AG08396 (cell line): ENCODE measurements at places on chromosomes 5 and 9.

DNA sequence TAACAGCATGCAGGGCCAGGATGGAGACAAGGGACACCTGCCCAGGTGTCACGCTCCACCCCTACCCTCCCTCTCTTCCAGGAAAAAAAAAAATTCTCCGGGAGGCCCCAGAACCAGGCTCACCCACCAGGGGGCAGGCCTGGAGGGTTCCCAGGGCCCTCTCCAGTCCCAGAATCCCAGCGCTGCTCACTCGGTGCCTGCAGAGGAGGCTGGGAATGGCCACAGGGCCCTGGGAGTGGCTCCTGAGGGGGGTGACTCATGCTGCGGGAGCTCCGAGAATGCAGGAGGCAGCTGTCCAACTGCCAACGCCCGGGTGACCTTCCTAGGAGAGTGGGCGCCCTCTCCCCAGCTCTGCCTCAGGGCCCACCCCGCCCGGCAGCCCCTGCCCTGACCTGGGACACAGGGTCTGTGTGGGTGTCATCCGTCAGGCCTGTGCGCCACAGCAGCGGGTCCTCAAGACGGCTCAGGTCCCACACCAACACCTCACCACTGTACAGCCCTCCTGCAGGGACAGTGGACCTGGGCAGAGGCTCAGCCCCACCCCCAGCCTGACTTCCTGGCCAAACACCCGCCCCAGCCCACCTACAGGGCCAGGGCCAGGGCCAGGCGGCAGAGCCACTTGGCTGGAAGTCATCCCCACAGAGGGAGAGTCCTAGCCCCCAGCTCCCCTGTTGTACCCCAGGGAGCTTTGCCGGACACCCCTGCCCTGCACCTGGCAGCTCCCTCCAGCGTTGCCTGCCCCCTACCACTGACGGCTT lies 21.2 kb downstream of the DYNC2I2 start:
- peak; percentile 97 for DNase-seq

GRCh38 chr5:148951612-148952011 lies 111.2 kb downstream of the SH3TC2 start:
- no peak for DNase-seq

GRCh38 chr5:74205767-74206578 lies 434.6 kb downstream of the ENC1 start:
- no peak for DNase-seq

- DNase-seq = no peak
Measured at GRCh38 chr5:81171769-81172168, 61.4 kb upstream of the CKMT2 start.

GRCh38 chr5:74409712-74410111 lies 230.8 kb downstream of the ENC1 start:
- no peak for DNase-seq

DNA sequence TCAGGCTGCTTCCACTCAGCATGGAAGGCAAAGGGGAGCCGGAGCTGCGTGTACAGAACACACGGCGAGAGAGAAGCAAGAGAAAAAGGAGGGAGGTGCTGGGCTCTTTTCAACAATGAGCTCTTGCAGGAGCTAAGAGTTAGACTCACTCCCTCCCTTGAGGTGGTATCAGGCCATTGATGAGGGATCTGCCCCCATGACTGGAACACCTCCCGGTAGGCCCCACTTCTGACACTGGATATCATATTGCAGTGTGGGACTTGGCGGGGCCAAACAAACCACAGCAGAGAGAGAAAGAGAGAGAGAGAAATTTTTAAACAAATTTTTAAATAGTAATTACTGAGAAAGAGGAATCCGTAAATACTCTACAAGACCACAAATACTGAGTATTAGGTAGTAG lies 182.2 kb downstream of the TRIO start:
- DNase-seq = no peak

DNA sequence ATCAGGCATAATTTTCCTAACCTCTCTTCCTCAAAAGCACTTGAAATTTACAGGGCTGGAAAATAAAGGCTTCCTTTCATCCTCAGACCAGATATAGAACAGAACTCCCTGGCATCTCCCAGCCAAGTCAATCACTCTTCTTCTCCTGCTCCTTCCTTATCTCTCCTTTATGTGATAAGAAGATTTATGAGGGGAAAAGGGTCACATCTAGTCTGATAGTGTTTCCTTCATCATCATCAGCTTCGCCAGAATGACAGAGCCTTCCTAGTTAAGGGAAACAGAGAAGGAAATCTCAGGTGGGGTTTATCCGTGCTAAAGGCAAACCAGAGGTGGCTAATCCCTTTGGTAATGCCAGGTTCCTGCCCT lies 36.2 kb downstream of the LIX1 start:
- no peak for DNase-seq

GRCh38 chr9:135339378-135339973 lies 140.1 kb upstream of the PPP1R26 start:
- no peak for DNase-seq

DNA sequence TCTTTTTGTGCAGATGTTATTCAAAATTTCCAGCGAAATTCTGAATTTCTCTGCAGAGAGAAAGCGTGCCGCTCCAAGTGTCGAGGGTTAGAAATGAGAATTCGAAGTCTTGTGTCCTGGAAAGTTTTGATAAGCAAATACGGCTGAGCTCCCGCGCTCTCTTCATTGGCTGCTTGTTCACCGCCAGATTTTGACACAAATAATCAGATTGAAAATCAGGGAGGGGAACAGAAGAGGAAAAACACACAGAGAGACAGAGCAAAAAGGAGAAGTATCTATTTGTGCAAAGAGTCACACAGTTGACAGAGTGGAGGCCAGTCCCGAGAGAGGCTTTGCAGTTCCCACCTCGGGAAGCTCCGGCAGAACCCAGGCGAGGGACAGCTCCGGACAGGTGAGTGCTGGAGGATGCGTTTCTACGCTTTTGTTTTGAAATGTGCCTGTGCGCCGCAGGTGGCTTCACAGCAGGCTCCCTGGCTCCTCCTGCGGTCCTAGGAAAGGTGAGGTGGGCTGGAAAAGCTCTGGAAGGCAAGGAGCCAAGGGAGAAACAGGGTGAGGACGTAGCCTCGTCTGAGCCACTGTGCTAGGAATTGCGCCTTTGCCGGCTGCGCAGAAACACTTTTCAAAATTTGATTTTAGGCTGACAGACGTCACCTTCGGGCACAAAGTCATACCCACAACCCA lies at the start of gene GFI1B:
GFI1B (plus strand) TSS at position 244 of the 681 bp plus-strand sequence. CDS start 7,985 bp downstream, outside the sequence.
- no peak for DNase-seq

GRCh38 chr5:5424736-5425135 lies 2.3 kb downstream of the ICE1 start:
- DNase-seq = no peak

DNA sequence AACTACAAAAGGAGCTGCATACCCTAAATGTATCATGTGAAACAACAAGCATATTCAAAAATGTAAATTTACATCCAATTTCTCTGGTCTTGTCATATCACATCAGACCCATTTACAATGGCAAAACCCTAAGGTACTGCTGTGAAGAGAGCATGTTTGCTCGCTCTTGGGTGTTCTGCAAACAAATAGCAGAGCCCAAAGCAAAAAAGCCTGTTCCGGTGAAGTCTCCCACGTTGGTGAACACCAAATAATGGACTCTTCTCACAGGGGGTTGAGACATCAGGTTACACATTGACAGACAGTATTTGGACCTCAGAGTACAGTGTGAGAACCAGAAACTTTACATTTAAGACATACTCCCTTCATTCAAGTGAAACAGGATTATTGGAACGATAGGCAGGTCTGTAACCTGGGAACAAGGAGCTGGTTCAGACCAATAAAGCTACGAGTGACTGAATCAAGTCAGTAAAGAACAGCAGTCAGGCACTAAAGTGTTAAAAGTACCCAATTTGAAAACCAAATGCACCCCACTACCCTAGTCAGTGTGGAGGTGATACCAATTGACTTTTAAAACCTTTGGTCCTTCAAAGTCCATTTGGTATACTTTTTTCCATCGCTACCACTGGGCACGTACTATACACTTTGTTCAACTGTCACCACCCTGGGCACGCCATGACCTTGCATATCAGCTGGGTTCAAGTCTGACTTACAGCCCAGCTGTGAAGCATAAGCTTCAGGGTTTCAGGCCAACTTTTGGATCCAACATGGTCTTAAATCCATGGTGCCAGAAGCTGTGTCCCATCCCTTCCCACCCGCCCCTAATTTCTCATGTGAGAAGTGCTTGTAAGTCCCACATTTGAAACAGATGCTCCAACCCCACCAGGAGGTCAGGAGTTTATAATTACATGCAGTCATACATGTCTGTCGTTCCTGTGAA lies 36.4 kb downstream of the ETF1 start:
- no peak for DNase-seq

GRCh38 chr9:96177005-96177718 lies 124.8 kb downstream of the HSD17B3 start:
- DNase-seq = no peak

GRCh38 chr9:127568971-127569885 lies 42.8 kb upstream of the STXBP1 start:
- DNase-seq = peak; percentile 96

DNA sequence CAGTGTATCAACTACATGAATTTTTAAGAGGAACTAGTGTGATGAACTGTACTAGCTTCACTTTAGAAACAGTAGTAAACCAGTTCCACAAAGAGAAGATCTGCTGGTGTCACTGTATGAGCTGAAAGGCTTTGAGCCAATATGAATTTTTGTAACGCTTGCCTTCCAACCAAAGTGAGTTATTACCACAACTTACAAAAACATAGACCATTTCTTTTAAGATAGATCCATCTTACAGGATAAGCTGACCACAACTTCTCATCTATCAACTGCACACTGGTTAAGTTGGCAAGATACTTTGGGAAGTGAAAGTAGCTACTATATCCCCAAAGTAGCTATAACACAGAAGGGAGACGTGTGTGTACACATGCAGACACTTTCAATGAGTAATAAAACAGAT lies 849.6 kb upstream of the DMAC1 start:
- DNase-seq = no peak

- no peak for DNase-seq
Measured at GRCh38 chr5:65244031-65244430, 237.7 kb downstream of the ADAMTS6 start.

DNA sequence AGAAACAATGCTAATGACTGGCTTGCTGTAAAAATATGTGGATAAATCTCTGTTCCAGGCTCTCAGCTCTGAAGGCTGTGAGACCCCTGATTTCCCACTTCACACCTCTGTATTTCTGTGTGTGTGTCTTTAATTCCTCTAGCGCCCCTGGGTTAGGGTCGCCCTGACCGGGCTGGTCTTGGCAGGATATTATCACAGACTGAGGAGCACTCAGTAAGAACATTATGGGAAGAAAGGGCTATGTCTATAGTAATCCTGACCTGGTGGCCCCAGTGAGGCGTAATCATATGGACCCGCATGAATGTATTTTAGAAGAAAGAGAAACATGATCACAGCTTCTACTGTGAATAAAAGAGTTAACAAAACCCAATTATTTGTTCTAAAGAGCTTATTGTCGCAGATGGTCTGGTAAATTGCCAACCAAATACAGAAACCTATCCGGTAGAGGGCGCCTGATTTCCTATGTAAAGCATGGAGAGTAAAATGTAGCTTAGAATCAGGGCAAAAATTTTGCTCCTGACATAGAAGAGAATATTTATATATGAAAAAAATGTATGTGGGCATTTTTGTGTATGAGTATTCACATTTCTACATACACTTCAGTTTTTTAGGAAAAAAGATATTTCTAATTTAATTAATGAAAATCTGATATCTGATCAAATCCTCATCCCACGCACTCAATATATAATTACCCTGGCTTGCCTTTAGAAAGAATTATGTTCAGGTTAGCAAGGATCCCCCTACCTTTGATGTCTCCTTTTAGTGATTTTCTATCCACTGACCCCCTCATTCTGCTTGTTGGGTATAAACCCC lies 5.8 kb upstream of the IFNA1 start:
- peak; percentile 20 for DNase-seq

DNA sequence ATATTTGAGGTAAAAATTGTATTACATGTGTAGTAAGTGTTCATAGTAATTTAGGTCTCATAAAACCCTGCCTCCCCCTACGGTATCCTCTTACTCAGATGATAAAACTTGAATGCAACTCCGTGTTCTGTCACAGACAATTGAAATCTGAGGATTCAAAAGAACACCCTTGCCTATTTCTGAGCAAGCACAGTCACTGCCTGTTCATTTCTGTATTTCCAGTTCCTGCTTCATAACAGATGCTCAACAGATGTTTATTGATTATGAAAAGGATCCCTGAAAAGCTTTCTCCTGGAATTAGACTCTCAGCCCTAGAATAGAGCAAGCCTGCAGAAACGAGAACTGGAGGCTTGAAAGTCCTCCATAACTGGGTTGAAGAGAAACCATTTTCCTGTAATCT lies 144.1 kb upstream of the SPEF2 start:
- no peak for DNase-seq

- peak; percentile 57 for DNase-seq
Measured at GRCh38 chr9:124218438-124218982, 39.2 kb upstream of the NEK6 start.

GRCh38 chr9:136533775-136534157 lies 12.1 kb downstream of the NOTCH1 start:
- DNase-seq = no peak

DNA sequence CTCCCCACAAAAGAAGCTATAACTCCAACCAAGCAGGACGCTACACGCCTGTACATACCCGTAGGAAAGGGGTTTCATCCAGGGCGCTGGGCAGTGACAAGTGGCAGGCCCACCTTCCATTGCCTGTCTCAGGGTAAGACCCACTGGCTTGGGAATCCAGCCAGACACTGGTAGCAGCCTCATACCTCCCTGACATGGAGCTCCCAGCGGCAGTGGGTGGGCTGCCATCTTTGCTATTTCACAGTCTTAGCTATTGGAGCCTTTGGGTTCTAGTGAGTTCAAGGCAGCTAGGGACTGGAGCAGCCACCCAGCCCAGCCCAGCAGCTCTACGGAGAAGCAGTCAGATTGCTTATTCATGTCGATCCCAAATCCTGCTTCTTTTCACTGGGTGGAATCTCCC lies 3.4 kb upstream of the IFNA10 start:
- DNase-seq = no peak

- no peak for DNase-seq
Measured at GRCh38 chr5:3598207-3598606, 2.6 kb downstream of the IRX1 start.

DNA sequence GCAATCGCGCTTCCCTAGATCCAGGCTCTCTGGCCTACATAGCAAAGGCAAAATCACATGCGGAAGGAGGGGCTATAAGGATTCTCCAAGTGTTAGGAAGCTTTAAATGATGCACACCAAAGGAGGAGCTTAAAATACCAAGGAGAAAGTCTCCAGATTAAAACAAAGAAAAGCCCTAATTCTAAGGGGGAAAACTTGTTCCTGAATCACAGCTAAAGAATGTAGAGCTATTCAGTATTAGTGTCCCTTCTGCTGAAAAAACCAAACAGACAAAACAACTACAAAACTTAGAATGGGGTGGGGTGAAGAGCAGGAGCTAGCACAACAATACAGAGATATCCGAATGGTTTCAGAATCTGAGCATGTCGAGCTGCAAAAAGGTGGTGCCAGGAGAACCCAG lies 213.7 kb downstream of the DCP2 start:
- no peak for DNase-seq
